Right atrium auricular region (tissue), 2 donors: ENCODE measurements at places on chromosomes 12 and 14.

- DNase-seq: no peak
Observed at GRCh38 chr14:39264558-39264957, 30.8 kb downstream of the MIA2 start.

GRCh38 chr14:26427097-26427496 lies 170.7 kb downstream of the NOVA1 start:
- DNase-seq: no peak

DNA sequence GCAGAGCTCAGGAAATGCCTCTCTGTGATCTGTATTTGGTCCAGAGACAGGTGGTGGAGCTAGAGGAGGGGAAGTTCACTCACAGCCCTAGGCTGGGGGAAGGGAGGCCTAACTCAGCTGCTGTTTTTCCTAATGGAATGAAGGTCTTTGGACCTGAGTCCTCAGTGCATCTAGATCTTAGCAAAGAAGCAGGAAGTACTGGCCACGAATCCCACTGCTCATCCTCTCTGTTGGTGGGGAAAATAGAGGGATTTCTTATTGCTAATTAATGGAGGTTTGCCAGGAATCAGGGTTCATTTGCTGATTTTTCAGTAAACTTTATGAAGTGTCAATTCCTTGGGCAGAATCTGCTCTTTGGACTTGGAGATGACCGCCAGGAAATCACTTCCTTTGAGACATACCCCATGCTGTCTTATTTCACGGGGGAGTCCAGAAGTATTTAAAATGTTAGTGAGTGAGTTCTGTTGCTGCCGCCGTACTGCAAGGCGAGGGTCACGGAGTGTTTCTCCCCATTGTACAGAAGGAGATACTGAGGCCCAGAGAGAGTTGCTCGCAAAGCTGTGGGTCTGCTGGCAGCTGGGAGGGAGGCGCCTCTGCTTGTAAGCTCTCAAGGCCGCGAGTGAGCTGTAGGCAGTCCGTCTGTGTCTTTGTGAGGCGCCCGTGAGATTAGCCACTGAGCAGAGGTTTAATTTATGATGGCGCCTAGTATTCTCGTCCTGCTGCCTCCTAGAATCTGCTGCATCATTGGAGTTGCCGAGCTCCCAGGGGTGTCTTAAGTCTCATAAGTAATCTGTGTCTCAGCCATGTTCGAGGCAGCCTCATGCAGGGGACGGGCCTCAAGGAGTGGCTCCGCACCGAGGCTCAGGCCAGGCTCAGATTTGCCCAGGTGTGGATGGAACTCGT lies 88.2 kb downstream of the TSPAN9 start:
- no peak for DNase-seq

DNA sequence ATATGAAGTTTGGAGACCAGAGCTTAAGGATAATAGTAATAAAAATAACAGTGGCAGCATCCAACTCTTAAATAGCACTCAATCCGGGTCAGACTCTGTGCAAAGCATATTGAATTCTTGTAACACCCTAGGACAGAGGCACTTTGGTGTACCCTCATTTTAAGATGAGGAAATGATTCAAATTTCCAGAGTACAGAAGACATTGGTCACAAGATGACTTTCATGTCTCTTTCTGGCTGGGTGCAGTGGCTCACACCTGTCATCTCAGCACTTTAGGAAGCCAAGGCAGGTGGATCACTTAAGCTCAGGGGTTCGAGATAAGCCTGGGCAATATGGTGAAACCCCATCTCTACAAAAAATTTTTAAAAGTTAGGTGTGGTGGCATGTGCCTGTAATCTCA lies 235.8 kb downstream of the SLC15A4 start:
- no peak for DNase-seq

GRCh38 chr14:31828946-31829868 lies 247.9 kb upstream of the ARHGAP5 start:
- DNase-seq: no peak

DNA sequence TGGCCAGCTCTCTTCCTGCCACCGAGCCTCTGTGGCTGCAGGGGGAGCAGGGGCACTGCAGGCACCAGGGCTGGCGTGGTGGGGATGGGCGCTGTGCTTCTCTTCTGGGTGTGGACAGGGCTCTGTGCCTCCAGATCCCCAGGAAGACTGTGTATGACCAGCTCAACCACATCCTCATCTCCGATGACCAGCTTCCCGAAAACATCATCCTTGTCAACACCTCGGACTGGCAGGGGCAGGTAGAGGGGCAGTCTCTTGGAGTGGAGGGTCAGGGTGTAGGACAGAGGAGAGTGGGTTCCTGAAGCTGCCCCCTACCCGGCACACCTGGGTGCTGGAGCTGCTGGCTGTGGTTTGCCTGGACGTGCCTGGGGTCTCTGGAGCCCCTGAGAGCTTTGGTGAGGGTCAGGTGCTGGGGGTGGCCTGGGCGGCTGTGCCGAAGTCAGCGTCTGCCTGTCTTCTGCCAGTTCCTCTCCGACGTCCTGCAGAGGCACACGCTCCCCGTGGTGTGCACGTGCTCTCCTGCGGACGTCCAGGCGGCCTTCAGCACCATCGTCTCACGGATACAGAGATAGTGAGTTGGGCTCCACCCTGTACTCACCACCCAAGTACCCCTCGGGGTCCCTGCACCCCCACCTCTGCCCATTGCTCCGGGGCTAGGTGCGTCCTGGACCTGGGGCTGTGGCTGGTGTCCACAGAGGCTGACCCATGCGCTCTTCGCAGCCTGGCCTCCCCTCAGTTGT lies 15.8 kb upstream of the TEX22 start:
- no peak for DNase-seq

DNA sequence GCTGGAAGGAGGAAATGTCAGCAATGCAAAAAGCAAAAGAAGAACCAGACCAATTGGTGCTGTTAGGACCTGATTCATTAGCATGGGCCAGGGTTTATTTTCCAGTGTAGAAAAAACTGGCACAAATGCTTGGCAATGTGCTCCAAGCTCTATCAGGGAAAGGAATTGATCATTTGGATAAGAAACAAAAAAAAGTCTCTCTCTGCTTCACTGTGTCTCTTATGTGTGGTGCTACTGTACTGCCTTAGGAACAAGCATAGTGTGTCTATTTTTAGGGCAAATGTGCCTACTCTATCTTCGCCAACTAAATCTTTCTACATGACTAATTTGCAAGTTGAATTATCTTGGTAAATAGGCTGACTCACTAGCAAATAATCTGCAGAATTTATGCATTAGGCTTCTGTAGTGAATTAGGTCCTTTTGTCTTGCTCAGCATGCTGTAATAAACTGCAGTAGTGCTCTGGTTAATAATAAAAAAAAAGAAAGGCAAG lies 236.7 kb downstream of the MDGA2 start:
- no peak for DNase-seq

DNA sequence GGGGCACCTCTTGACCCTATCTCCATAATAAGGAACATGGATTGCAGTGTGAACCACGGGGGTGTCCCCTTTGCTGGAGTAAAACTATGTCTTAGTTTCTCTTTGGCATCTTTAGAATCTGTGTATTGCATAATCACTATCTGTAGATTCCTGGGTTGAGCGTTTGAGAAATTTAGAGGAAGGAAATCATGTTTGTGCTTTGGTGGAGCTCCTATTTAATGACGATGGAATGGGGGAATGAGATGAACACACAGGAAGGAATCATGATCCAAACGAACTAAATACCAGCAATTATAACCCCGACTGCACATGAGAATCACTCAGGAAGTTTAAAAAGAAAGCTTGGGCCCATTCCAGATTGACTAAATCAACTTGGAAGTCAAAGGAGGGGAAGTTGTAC lies 1.3 kb upstream of the MYG1 start:
- no peak for DNase-seq

DNA sequence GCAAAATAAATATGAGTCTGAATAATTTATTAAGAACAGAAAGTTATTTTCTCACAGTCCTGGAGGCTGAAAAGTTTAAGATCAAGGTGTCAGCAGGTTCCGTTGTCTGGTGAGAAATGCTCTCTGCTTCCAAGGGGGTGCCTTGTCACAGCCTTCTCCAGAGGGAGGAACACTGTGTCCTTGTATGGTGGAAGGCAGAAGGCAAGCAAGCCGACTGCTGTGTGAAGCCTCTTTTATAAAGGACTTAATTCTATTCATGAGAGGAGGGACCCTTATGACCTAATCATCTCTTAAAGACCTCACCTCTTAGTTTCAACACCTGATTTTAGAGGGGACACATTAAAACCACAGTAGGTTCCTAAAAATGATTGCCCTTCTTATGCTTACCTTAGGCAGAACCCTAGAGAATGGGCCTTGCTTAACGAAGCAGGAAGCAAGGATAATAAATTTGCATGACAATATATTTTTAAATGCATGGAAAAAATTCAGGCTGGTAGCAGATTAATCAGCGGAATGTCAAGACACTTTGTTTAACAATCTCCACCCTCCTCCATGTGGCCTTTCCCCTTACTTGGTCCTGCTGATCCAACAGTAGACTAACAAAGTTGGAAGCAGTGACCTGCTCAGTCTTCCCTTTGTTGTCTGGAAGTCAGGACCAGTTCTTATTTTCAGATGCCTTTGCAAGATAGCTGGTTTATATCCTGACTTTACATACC lies 154.9 kb downstream of the DYRK2 start:
- no peak for DNase-seq

- no peak for DNase-seq
Observed at GRCh38 chr14:59020382-59020781, 168.1 kb upstream of the DAAM1 start.

- no peak for DNase-seq
Observed at GRCh38 chr14:31170411-31170810, 37.2 kb downstream of the HECTD1 start.

- DNase-seq: no peak
Observed at GRCh38 chr12:122099280-122099749, 20.8 kb downstream of the MLXIP start.

- DNase-seq: no peak
Observed at GRCh38 chr14:74248017-74248416, 8.8 kb downstream of the VSX2 start.

GRCh38 chr12:114685869-114686268 lies 1.9 kb upstream of the TBX3 start:
- no peak for DNase-seq

GRCh38 chr12:5197131-5197530 lies 153.5 kb downstream of the KCNA5 start:
- DNase-seq: no peak

- DNase-seq: no peak
Observed at GRCh38 chr12:125148316-125148715, 83.1 kb downstream of the AACS start.

GRCh38 chr12:93805736-93806141 lies 128.6 kb downstream of the CRADD start:
- no peak for DNase-seq

- DNase-seq: no peak
Observed at GRCh38 chr12:122646517-122647217, 56.5 kb downstream of the HCAR2 start.

GRCh38 chr14:31544816-31545215 lies 16.4 kb upstream of the NUBPL start:
- DNase-seq: no peak

- DNase-seq: no peak
Observed at GRCh38 chr12:13343375-13343774, 146.8 kb downstream of the EMP1 start.

DNA sequence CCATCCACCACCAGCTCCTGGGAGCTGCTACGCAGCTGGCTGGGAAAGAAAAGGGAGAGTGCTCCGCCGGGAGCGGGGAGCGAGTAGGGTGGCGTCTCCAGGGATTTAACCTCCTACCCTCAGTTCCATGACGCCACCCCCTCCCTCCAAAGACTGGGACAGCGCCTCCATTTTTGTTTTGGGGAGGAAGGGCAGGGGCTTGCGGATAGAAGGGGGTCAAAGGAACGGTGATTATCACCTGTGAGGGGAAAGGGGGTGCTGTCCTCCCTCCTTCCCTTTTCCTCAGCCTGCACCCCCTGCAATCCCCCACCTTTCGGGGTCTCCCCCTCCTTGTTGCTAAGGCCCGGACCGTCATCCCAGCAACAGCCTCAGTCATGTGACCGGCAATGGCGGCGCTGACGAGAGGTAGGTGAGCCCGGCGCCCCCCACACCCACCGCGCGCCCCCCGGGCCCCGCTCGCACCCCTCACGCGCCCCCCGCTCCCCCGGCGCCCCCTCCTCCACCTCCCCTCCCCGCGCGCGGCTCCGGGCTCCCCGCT lies at the start of gene DTX3:
TSS of gene DTX3 (plus strand) at position 371 of the 538 bp plus-strand sequence. CDS start 1,694 bp downstream, outside the sequence.
- DNase-seq: no peak

GRCh38 chr12:31393004-31393550 lies 67.1 kb upstream of the SINHCAF start:
- DNase-seq: no peak

DNA sequence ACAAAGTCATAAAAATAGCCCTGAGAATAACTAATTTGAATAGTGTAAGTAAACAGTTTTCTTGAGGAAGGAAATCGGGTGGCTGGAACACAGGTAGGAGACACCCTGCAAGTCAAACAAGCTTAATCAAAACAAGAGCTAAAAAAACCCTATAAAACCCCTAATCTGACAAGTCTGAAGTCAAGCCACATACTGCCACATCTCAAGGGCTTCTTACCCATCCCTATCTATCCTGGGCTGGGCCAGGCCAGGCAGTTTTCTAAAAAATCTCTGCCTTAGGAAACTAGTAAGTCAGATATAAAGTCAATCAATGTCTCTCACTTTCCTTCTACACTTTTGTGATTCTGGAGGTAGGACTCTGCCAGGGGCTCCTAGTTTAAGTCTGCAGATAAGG lies 15.3 kb downstream of the UBE2N start:
- no peak for DNase-seq

DNA sequence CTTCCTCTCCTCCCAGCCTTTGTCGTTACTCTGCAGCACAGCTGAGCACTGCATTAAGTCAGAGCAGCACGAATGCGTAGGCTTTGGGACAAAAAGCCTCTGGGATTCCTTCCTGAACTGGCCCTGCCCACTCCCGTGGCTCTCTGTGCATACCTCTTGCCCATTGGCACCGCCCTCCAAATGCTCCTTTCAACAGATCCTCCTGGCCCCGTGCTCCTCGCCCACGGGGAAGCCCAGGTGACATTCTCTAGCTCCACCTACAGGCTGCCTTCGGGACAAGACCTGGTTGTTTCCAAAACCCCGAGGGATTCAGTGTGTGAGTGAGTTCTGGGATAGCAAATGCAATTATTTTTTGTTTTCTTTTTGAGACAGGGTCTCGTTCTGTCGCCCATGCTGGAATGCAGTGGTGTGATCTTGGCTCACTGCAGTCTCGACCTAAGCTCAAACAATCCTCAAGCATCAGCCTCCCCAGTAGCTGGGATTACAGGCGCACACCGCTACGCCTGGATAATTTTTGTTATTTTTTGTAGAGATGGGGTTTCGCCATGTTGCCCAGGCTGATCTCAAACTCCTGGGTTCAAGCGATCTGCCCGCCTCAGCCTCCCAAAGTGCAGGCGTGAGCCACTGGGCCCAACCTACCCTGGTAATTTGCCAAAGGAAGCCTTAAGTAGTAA lies 17.9 kb upstream of the TDRD9 start:
- peak; percentile 83 for DNase-seq

GRCh38 chr12:9940375-9940774 lies 8.2 kb upstream of the CLEC2A start:
- no peak for DNase-seq
